ENCODE measurements at places on chromosomes 1 and 21.

GRCh38 chr1:160366731-160367515 is at the start of gene NHLH1:
Gene NHLH1 (plus strand): TSS chr1:160367071. CDS start chr1:160370732, 3,661 bp downstream.
- no peak for DNase-seq

GRCh38 chr1:78472851-78473496 is 17.8 kb upstream of the PTGFR start:
- DNase-seq, result no peak

- no peak for DNase-seq
Observed at GRCh38 chr21:44259082-44259705, 2.5 kb downstream of the DNMT3L start.

- DNase-seq, result no peak
Observed at GRCh38 chr1:204828352-204828850, 42.3 kb upstream of the NFASC start.

DNA sequence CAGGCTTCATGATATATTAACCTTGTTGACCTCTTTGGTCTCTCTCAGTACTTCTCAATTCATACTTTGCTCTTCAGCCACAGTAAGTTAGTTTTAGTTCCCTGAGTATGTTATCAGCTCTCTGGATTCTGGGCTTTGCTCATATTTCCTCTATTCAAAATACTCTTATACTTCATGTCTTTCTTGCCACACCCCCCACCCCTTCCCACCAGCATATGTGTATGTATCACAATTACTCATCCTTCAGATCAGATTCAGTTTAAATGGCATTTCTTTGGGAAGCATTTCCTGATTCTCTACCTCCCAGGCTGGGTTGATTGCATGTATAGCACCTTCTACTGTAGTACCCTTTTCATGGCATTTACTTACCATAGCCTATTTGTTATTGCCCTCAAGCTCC is 28.3 kb downstream of the SLC30A7 start:
- no peak for DNase-seq

- DNase-seq, result no peak
Observed at GRCh38 chr1:85984636-85985035, 171.9 kb downstream of the COL24A1 start.

DNA sequence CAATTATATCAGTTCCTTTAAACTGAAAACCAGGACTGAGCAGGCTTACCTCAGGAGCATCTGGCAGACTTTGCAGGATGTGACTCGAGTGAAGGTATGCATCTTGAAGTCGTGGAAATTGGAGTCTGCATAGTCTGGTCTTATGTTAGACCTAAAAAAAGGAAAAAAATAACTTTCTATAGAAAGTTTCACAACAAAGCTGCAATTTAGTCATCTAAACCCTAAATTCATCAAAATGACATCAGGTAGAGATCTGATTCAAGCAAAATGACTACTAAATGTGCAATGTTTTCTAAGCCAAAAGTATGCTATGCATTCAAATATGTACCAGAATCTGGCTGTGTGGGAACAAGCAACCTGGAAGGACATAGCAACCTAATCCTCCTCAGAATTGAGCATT is 260.1 kb downstream of the VAV3 start:
- DNase-seq, result no peak

- DNase-seq, result no peak
Observed at GRCh38 chr1:102550729-102551384, 554.1 kb upstream of the OLFM3 start.

GRCh38 chr1:234620272-234621126 is 10.5 kb upstream of the IRF2BP2 start:
- DNase-seq, result no peak

DNA sequence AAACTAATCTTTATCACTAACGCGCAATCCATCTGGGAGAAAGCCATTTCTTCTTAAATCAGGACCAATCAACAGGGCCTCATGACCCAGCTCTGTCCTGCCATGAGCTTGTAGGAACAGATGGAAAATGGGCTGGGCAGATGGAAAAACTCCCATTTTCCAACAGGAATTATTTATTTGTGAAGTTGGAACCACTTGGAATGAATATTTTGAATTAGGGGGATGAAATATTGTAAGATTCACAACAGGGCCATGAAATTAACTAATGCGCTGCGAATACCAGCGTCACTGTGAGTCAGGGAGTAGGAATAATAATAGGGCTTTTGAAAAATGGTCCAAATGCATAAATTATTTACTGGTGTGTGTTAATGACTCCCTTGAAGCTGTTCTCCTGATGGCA is 53.1 kb upstream of the CYP2J2 start:
- no peak for DNase-seq

DNA sequence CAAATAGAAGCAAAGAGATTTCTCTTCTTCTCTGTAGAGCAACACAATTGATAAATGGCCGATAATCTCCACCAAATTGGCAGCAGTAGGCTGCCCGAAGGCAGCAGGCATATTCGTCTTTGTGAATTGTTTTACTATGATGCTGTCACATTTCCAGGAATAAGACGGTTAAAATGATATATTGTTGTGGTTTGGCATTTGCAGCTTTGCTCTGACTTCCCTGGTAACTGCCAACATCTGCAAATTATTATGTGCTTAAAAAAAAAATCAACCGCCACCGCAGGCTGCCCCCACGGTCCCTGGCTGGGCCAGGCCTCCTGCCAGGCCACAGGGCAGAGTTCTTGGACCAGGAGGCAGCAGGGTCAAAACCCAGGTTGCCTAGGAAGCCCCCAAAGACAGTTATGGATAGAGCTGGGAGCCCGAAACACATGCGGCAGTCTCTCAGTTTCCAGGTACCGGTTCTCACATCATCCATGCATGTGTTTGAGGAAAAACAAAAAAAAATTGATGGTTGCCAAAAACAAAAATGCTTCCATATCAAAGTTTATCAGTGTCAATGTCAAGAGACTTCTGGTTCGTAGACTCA is 179.3 kb downstream of the ETS2 start:
- DNase-seq, result no peak

GRCh38 chr21:39071623-39072214 is 111.5 kb downstream of the PSMG1 start:
- DNase-seq, result no peak

DNA sequence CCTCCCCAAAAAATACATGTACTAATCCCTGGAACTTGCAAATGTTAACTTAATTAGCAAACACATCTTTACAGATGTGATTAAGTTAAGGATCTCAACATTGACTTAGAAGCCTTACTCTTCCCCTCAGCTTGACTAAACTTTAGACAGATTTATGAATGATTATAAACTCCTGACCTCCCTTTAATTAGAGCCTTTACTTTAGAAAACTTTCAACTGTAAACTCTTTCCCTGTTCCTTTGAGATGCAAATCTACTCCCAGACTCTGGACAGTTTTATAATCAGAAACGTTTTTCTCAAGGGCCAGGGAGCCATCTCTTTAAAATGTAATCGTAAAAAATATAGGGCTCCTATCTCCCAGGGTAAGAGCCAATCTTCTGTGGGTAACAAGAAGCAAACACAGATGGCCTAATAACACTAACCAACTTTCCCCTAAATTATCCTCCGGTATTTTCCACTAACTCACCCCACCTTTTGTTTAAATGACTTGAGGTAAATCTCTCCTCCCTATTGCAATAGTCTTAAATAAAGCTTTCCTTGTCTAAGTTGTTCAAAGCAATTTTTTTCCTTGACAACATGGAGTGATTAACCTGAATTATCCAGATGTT is 284.1 kb downstream of the BRINP3 start:
- no peak for DNase-seq

DNA sequence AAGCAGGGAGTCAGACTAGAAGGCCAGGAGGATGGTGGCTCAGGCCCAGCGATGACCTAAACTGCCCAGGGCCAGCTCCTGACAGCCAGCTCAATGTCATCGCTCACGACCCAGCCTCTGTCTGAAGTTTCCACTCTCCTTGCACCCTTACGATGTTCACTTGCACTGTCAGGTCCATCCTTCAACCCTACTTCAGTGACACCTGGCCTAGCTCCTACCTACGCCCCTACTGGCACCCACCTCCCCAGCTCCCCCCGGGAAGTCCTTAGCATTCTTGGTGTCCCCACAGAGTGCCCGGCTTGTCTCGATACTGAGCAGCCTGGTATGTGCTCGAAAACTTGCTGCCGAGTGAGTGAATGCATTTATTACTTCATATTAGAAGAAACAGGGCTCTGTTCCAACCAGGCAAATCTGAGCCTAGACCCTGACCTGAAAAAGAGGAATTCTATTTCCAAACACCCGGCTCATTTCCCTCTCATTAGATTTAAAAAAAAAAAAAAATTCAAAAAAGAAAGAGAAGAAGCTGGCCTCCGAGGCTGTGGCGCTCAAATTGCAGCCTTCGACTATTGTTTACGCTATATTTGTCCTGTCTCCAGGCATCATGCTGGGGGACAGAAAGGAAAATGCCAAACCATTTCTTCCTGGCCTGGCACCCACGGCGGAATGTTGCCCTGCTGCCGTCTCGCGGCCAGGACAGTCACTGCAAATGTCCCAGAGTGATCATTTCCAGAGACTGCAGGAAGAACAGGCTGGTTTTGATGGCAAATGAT is 29.8 kb upstream of the LRRC38 start:
- DNase-seq, result no peak

GRCh38 chr21:25586791-25587190 is 20.5 kb downstream of the MRPL39 start:
- no peak for DNase-seq

- no peak for DNase-seq
Observed at GRCh38 chr1:212620293-212620692, 11.7 kb downstream of the ATF3 start.

GRCh38 chr1:177650947-177651346 is 318.9 kb downstream of the SEC16B start:
- DNase-seq, result no peak

GRCh38 chr1:156198831-156199349 is 5.0 kb downstream of the SLC25A44 start:
- DNase-seq, result no peak

- no peak for DNase-seq
Observed at GRCh38 chr1:3478187-3478586, 23.7 kb downstream of the ARHGEF16 start.

DNA sequence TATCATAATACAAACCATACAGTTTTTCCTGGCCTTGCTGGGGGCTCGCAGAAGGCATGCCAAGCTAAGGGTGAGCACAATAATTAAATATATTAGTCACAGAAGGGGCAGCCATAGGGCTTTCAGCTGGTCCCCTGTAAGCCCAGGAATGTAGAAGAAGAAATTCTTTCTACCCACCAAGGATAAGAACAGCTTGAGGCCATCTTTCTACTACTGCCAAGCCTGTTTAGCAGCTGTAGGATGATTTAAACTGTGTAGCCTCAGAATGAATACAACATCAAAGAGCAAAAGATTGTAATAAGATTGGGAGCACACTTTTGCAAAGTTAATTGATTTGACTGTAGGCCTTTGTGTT is 171.5 kb downstream of the LRRC7 start:
- no peak for DNase-seq

- no peak for DNase-seq
Observed at GRCh38 chr1:151918819-151919610, 9.7 kb upstream of the THEM4 start.

DNA sequence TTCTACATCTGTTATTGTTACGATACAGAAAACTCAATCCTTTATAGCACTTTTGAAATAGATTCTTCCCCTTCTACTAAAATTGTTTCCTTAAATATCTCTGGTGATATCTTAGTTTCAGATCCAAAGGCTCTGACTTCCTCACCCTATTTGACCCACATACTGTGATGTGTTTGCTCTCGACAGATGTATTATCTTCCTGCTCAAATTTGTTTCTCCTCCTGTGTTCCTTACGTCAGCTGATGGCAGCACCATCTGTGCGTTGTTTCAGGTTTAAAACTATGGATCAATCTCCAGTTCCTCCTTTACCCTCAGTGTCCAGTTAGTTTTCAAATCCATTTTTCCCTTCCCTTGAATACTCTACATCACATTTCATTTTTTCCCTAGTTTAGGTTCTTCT is 274.4 kb downstream of the RYR2 start:
- DNase-seq, result no peak

GRCh38 chr1:78871249-78871648 is 135.3 kb downstream of the ADGRL4 start:
- no peak for DNase-seq

GRCh38 chr1:175167861-175168260 is 24.7 kb downstream of the KIAA0040 start:
- no peak for DNase-seq

DNA sequence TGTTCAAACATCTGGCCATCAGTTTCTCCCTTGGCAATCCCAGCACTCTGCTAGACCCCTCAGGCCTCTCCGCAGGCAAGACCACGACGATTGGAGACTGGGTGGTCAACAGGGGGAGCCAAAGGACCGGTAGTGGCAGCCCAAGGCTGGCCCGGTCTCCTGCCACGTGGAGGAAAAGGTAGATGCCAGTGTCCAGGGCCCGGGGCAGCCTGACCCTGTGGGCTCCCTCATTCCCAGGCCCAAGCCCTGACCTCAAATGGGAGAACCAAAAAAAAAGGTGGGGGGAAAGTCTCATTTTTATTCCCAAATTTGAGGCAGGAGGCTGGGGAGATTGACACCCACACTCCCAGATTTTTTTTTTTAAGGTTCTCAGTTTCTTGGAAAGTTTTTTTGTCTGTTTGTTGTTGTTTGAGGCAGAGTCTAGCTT is 24.8 kb downstream of the S100A6 start:
- peak; percentile 64 for DNase-seq

DNA sequence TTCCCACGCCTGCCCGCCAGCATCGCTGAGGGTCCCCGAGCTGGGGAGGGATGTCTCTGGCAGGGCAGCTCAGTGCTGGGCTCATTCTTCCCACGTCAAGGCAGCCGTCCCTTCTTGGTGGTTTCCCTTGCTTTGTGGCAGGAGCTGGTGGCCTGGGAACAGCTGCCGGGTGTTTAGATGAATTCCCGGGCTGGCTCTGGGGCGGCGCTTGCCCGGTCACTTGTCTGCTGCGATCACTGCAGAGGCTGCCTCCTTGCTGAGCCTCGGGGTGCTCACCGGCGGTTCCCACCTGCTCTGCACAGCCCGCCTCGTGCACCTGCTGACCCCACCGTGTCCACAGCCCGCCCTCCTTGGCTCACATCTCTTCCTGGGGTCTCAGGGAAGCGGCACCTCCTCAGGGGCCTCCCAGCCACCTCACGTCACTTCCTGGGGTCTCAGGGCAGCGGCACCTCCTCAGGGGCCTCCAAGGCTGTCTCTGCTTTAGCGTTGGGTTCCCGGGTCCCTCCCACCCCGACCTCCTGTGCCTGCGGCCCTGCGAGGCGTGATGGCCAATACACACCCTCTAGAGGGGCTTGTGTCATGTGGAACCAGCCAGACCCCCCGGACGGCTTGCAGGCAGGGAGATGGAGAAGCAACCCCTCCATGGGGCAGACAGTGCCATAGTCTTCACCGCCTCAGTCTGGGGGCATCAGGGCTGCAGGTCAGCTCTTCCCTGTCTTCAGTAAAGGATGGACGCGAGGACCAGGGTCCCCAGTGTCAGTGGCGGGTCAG is 13.5 kb downstream of the COL18A1 start:
- DNase-seq, result no peak

- DNase-seq, result no peak
Observed at GRCh38 chr1:26858891-26859640, 3.9 kb upstream of the SFN start.

Data from stimulated activated CD8-positive, alpha-beta memory T cell treated with anti-CD3 and anti-CD28 coated beads, Interleukin-4, amount 100 ng/mL, for 1 hour (primary cell).